ENCODE measurements at places on chromosomes 3 and 15.

GRCh38 chr3:195012571-195012970, 258.4 kb downstream of the XXYLT1 start:
- no peak overlapping the region for H3K4me3 ChIP-seq
- no peaks in the 10 kb centered on the region for H3K4me1 ChIP-seq
- H3K36me3 ChIP-seq = no peaks in the 10 kb centered on the region
- H3K27ac ChIP-seq = no peak overlapping the region
- DNase-seq = no peak

DNA sequence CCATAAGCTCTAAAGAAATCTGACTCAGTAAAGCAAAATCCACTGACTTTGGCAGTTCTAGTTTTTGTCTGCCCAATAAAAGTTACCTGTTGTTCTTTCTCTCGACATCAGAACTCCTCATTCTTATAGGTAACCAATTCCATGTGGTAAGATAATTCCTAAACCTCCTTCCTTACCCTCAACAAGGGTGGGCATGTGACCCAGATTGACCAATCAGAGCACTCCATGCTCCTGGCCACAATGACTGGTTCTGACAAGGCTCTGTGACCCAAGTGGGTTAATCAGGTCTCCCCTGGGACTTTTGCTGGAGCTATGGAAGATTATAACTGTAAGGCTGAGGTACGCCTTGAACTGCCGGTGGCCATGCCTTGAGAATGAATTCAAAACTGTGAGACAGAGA, 31.7 kb downstream of the LINS1 start:
- H3K27ac ChIP-seq = no peak overlapping the region
- H3K4me1 ChIP-seq = no peaks in the 10 kb centered on the region
- H3K36me3 ChIP-seq = peaks cover 7% of the 10 kb centered on the region
- no peaks in the 10 kb centered on the region for H3K27me3 ChIP-seq

DNA sequence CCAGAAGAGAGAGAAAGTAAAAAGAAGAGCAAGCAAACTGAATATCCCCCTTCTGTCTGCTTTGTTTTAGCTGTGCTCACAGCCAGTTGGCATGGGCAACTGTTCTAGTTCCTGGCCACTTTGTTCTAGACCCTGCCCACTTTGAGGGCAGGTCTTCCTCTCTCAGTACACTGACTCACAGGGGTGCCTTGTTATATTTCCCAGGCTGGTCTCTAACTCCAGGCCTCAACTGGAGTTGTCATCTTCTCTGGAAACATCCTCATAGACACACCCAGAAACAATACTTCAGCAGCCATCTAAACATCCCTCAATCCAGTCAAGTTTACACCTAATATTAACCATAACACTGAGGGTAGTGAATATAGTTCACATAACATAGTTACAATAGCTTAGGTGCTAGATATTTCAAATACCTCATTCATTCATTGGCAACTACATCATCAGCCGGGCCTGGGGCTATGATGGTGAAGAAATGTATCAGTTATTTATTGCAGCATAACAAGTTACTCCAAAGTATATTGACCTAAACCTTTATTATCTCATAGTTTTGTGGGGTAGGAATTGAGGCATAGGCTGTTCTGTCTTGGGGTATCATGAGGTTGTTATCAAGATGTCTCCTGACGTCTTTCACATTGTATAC, 106.0 kb downstream of the UBE2E2 start:
- H3K4me1 ChIP-seq = no peaks in the 10 kb centered on the region
- DNase-seq = no peak
- H3K4me3 ChIP-seq = no peak overlapping the region
- H3K36me3 ChIP-seq = no peaks in the 10 kb centered on the region

GRCh38 chr3:183385698-183386613, 42.5 kb downstream of the MCF2L2 start:
- H3K36me3 ChIP-seq = no peaks in the 10 kb centered on the region
- no peaks in the 10 kb centered on the region for H3K4me1 ChIP-seq
- no peaks in the 10 kb centered on the region for H3K27me3 ChIP-seq
- no peak overlapping the region for H3K4me3 ChIP-seq

GRCh38 chr3:134611516-134611915, 39.3 kb downstream of the KY start:
- H3K4me1 ChIP-seq = no peaks in the 10 kb centered on the region
- DNase-seq = no peak
- H3K27me3 ChIP-seq = no peaks in the 10 kb centered on the region
- H3K27ac ChIP-seq = no peak overlapping the region

GRCh38 chr3:197522183-197522715, 33.5 kb downstream of the BDH1 start:
- H3K27me3 ChIP-seq = no peaks in the 10 kb centered on the region
- H3K27ac ChIP-seq = no peak overlapping the region
- no peak for DNase-seq
- H3K4me3 ChIP-seq = no peak overlapping the region

GRCh38 chr3:41450416-41451231, 251.3 kb downstream of the CTNNB1 start:
- H3K27ac ChIP-seq = no peak overlapping the region
- no peaks in the 10 kb centered on the region for H3K36me3 ChIP-seq
- no peak for DNase-seq
- H3K4me1 ChIP-seq = no peaks in the 10 kb centered on the region

- no peak overlapping the region for H3K27ac ChIP-seq
- H3K36me3 ChIP-seq = no peaks in the 10 kb centered on the region
- no peak for DNase-seq
- no peaks in the 10 kb centered on the region for H3K27me3 ChIP-seq
- H3K4me1 ChIP-seq = no peaks in the 10 kb centered on the region
- H3K4me3 ChIP-seq = no peak overlapping the region
Measured at GRCh38 chr15:57923306-57923705, 142.2 kb downstream of the ALDH1A2 start.

DNA sequence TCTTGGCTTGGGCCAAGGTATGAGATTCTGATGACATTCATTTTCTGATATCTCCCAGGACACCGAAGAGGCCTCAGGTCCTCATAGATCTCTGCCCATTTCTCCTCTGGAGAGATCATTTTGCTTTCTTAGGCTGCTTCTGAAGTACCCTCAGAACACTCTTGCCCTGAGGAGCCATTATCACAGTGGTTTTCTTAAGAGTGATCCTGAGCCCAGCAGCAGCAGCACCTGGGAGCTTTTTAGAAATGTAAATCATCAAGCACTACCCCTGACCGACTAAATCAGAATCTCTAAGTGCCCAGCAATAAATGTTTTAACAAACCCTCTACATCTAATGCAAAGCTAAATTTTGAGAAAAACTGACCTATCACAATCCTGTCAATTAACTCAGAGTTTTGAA, 40.6 kb upstream of the SLC9A9 start:
- no peak for DNase-seq
- no peaks in the 10 kb centered on the region for H3K4me1 ChIP-seq
- no peak overlapping the region for H3K4me3 ChIP-seq
- no peak overlapping the region for H3K27ac ChIP-seq
- H3K27me3 ChIP-seq = peaks cover 2% of the 10 kb centered on the region

GRCh38 chr15:75347222-75348033, 589 bp downstream of the NEIL1 start:
- DNase-seq = no peak
- H3K4me1 ChIP-seq = no peaks in the 10 kb centered on the region
- peak overlapping the region; percentile 67 for H3K4me3 ChIP-seq
- H3K36me3 ChIP-seq = no peaks in the 10 kb centered on the region
- H3K27me3 ChIP-seq = no peaks in the 10 kb centered on the region
- H3K27ac ChIP-seq = peak overlapping the region; percentile 48

DNA sequence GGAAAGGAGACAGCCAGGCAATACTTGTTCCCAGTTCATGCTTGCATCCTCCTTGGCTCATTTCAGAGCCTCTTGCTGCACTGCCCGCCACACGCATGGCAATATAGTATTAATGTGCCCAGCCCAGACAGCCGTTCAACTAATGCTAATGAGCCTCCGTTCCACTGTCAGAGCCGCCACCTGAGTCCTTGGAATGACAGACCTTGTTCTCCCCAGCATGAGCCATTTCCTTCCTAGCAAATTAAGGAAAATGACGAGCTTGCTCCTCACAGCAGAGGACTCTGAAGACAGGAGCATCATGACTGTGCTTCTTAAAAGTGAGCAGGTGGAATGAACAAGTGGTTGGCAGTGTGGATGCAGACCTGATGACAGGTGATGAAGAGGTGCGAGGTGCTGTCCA, 10.8 kb upstream of the LRRC15 start:
- H3K4me3 ChIP-seq = no peak overlapping the region
- H3K27ac ChIP-seq = no peak overlapping the region
- H3K27me3 ChIP-seq = no peaks in the 10 kb centered on the region
- DNase-seq = no peak
- no peaks in the 10 kb centered on the region for H3K36me3 ChIP-seq
- no peaks in the 10 kb centered on the region for H3K4me1 ChIP-seq

- H3K27ac ChIP-seq = no peak overlapping the region
- no peak for DNase-seq
- H3K36me3 ChIP-seq = no peaks in the 10 kb centered on the region
- no peak overlapping the region for H3K4me3 ChIP-seq
- H3K4me1 ChIP-seq = no peaks in the 10 kb centered on the region
Measured at GRCh38 chr3:178019645-178020044, 516.6 kb upstream of the KCNMB2 start.

DNA sequence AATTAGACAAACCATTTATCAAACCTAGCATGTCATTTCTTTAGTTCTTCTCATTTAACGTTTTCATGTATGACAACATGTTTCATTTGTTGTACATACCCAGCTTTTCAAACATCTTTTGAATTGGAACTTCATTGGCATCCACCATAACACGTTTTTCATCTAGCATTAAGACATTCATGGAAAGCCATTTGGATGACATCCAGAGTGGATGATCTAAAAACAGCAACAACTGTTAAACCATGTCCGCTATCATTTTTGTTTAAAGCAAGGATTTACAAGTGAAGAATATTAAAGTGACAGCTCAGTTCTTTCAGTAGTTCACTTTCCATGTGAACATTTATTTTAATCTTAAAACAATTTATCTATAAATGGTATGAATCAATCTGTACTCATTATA, 14.5 kb downstream of the GATM start:
- H3K4me3 ChIP-seq = no peak overlapping the region
- H3K4me1 ChIP-seq = no peaks in the 10 kb centered on the region
- DNase-seq = no peak
- no peaks in the 10 kb centered on the region for H3K27me3 ChIP-seq
- no peak overlapping the region for H3K27ac ChIP-seq

DNA sequence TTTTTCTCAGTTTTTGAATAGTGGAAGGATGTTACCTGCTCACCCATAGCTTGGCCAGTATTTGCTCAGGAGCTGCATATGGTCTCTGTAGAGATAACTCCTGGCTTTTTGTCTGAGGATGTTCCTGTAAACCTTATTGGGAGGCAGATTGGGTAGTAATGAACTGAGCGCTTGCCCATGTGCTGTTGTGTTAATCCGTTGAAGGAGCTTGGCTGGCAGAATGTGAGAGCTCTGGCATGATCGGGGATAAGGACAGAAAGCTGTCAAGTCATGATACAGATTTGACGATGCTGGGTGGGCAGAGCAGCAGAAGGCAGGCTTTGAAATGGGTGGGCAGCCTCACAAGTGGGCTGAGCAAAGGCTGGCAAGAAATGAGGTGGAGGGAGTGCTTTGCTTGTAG, 27.4 kb downstream of the SH3GL3 start:
- no peak for DNase-seq
- H3K27ac ChIP-seq = no peak overlapping the region
- H3K4me3 ChIP-seq = no peak overlapping the region
- H3K36me3 ChIP-seq = no peaks in the 10 kb centered on the region
- H3K27me3 ChIP-seq = no peaks in the 10 kb centered on the region
- no peaks in the 10 kb centered on the region for H3K4me1 ChIP-seq

GRCh38 chr15:51558411-51558810, 64.2 kb downstream of the DMXL2 start:
- no peaks in the 10 kb centered on the region for H3K27me3 ChIP-seq
- DNase-seq = no peak
- no peak overlapping the region for H3K27ac ChIP-seq
- no peaks in the 10 kb centered on the region for H3K36me3 ChIP-seq
- no peak overlapping the region for H3K4me3 ChIP-seq

DNA sequence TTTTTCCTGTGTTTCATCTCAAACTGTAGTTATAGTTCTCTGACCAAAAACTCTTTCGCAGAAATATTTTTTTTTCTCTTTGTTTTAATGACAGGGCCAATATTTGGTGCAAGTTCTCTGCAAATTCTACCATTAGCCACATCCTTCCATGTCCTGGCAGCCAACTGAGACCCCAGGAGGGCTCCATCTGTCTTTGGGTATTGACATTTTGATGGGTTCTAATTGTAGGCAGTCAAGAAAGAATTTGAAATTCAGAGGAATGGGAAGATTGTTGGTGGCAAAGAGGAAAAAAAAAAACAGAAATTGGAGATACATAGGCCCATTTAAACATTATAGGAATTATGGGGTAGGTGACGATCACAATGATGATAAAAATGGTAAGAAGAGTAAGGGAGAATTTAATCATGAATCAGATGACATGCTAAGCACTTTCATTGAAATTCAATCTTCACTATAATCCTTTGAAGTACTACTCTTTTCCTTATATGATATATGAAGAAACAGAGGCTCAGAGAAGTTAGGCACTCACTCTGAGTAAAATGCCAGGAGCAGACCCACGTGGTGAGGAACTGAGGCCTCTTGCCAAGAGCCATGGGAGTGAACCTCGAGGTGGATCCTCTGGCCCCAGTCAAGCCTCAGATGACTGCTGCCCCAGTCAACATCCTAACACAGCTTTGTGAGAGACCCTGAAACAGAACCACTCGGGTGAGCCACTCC, 151.4 kb downstream of the PDZRN3 start:
- no peak for DNase-seq
- no peaks in the 10 kb centered on the region for H3K4me1 ChIP-seq
- H3K4me3 ChIP-seq = no peak overlapping the region
- H3K27ac ChIP-seq = no peak overlapping the region
- H3K27me3 ChIP-seq = no peaks in the 10 kb centered on the region

DNA sequence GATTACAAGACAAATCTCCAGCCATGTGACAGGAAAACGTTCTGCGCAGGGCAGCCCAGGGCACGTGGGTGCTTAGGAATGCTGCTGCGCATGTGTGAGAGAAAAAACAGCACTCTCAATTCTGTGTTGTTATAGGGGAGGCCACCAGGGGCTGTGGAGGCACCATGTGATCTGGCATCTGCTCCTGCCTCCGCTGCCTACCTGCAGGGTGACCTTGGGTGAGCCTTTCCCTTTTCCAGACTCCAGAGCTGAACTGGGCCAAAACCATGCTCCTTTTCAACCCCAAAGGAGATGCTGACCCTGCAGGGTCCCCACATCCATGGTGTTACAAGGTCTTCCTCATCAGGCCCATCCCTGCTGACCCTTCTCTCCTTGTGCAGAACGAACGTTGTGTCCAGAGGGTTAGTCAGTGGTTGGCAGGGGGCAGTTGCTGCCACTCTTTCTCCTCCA, 81.5 kb upstream of the RASGRF1 start:
- peaks cover 48% of the 10 kb centered on the region for H3K4me1 ChIP-seq
- H3K27ac ChIP-seq = no peak overlapping the region
- DNase-seq = no peak
- no peak overlapping the region for H3K4me3 ChIP-seq
- H3K27me3 ChIP-seq = no peaks in the 10 kb centered on the region
- no peaks in the 10 kb centered on the region for H3K36me3 ChIP-seq

- no peak overlapping the region for H3K27ac ChIP-seq
- no peaks in the 10 kb centered on the region for H3K4me1 ChIP-seq
- H3K4me3 ChIP-seq = no peak overlapping the region
- no peaks in the 10 kb centered on the region for H3K27me3 ChIP-seq
- peaks cover 6% of the 10 kb centered on the region for H3K36me3 ChIP-seq
Measured at GRCh38 chr3:42210726-42211125, 55.3 kb downstream of the CCK start.

Data from Panc1 (cell line).